ENCODE measurements at places on chromosomes 1 and 21. TPM values are rescaled to one million over a fixed set of nuclear protein-coding genes. Genes with fewer than 3 reads are reported as not detected.

The AGT gene
- polyA plus RNA-seq, result 45.9 TPM

The OXCT2 gene
- 0.17 TPM for polyA plus RNA-seq

The ARMH1 gene
- polyA plus RNA-seq, result 8.6 TPM

The GBP6 gene
- not detected for polyA plus RNA-seq

The VSIG8 gene
- 0.42 TPM for polyA plus RNA-seq

The TMEM51 gene
- polyA plus RNA-seq, result 17.3 TPM

The S100A10 gene
- 239 TPM for polyA plus RNA-seq

The OR2L5 gene
- not detected for polyA plus RNA-seq

The S100A1 gene
- 21.8 TPM for polyA plus RNA-seq

The FBLIM1 gene
- polyA plus RNA-seq, result 41.8 TPM

The TOMM40L gene
- 16.7 TPM for polyA plus RNA-seq

The ANKRD65 gene
- polyA plus RNA-seq, result 5.0 TPM

The OPRD1 gene
- polyA plus RNA-seq, result 0.33 TPM

The PMF1 gene
- polyA plus RNA-seq, result 81.0 TPM

The FGGY gene
- 26.1 TPM for polyA plus RNA-seq

The TRIM62 gene
- polyA plus RNA-seq, result 6.2 TPM

The RUNX3 gene
- 0.69 TPM for polyA plus RNA-seq

The OR2G3 gene
- polyA plus RNA-seq, result not detected

The SERPINC1 gene
- 0.52 TPM for polyA plus RNA-seq

The RAB42 gene
- 2.5 TPM for polyA plus RNA-seq

The DPM3 gene
- 26.4 TPM for polyA plus RNA-seq

The ISG15 gene
- polyA plus RNA-seq, result 15.0 TPM

The HLX gene
- polyA plus RNA-seq, result 10.3 TPM

The LYSMD1 gene
- polyA plus RNA-seq, result 18.1 TPM

The ITLN1 gene
- 1.2 TPM for polyA plus RNA-seq

The ZBTB8B gene
- 1.1 TPM for polyA plus RNA-seq

The LCE2B gene
- not detected for polyA plus RNA-seq

The EPHA10 gene
- 0.11 TPM for polyA plus RNA-seq

The BGLAP gene
- polyA plus RNA-seq, result 1.1 TPM

The NPHS2 gene
- polyA plus RNA-seq, result 513 TPM

The FMO4 gene
- 17.0 TPM for polyA plus RNA-seq

The PADI4 gene
- polyA plus RNA-seq, result 0.89 TPM

The CEP104 gene
- polyA plus RNA-seq, result 35.5 TPM

The SWT1 gene
- polyA plus RNA-seq, result 8.8 TPM

The CYP4B1 gene
- polyA plus RNA-seq, result 0.79 TPM

The GCSAML gene
- polyA plus RNA-seq, result 0.71 TPM

The RNU1-3 gene
- not detected for polyA plus RNA-seq

The C21orf91 gene
- 28.9 TPM for polyA plus RNA-seq

The EPHB2 gene
- polyA plus RNA-seq, result 12.8 TPM

The SLAMF7 gene
- polyA plus RNA-seq, result 0.52 TPM

The LRRN2 gene
- polyA plus RNA-seq, result 10.6 TPM

The LAPTM5 gene
- 16.5 TPM for polyA plus RNA-seq

The CFAP74 gene
- 0.53 TPM for polyA plus RNA-seq

The BACE2 gene
- polyA plus RNA-seq, result 34.8 TPM

The GPBP1L1 gene
- 117 TPM for polyA plus RNA-seq

The CLCNKA gene
- 15.8 TPM for polyA plus RNA-seq

The ATP1A2 gene
- 5.8 TPM for polyA plus RNA-seq

The AQP10 gene
- polyA plus RNA-seq, result not detected

The SLC50A1 gene
- polyA plus RNA-seq, result 52.9 TPM

The SPAG17 gene
- polyA plus RNA-seq, result 10.4 TPM

The CRP gene
- polyA plus RNA-seq, result not detected

The STIL gene
- 9.0 TPM for polyA plus RNA-seq
